ENCODE measurements at places on chromosomes 2 and 18.

- no peak overlapping the region for H3K4me3 ChIP-seq
- H3K27me3 ChIP-seq = no peaks in the 10 kb centered on the region
- H3K36me3 ChIP-seq = no peaks in the 10 kb centered on the region
- H3K27ac ChIP-seq = no peak overlapping the region
- DNase-seq = no peak
Observed at GRCh38 chr2:119741001-119741400, 18.7 kb upstream of the PTPN4 start.

GRCh38 chr18:29156531-29156930 lies 979.6 kb upstream of the CDH2 start:
- H3K4me3 ChIP-seq = no peak overlapping the region
- no peak for DNase-seq
- H3K4me1 ChIP-seq = no peaks in the 10 kb centered on the region
- no peak overlapping the region for H3K27ac ChIP-seq
- H3K27me3 ChIP-seq = no peaks in the 10 kb centered on the region

DNA sequence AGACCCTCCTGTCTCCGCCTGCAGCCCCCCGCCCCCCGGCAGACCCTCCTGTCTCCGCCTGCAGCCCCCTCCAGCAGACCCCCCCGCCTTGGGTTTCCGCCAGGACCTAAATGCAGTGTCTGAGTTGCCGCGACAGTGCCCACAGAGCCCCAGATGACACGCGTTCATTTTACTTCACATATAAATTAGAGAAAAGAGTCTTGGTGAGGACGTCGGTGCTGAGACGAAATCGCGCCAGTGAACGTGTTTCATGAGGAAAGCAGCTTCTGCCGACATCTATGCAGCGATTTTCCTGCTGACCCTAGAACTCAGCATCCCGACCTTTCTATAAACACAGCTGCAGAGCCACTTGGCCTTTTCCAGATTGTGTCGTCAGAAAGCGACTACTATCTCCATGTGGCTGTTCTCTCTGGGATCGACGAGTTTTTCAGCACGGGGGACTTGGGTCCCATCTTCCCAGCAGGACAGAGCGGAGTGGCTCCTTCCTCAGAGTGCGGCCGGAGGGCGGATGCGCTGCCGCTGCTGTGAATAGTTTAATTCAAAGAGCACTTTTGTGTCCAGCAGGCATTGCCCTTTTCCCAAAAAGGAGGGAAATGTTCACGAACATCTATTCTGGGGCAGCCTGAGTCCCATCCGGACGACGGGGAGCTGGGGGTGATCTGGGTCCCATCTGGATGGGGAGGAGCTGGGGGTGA lies 136.7 kb downstream of the NFATC1 start:
- H3K27me3 ChIP-seq = no peaks in the 10 kb centered on the region
- H3K27ac ChIP-seq = no peak overlapping the region
- no peaks in the 10 kb centered on the region for H3K4me1 ChIP-seq

DNA sequence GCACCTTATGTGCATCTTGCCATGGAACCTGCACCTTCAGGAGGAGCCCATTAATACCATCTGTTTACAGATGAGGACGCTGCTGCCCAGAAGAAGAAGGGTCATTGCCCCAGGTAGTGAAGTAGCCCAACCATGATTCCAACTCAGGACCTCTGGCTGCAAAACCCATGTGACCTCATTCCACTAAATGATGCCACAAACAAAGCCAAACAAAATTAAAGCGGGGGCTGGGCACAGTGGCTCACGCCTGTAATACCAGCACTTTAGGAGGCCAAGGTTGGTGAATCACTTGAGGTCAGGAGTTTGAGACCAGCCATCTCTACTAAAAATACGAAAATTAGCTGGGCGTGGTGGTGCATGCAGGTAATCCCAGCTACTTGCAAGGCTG lies 202.1 kb downstream of the EIPR1 start:
- no peaks in the 10 kb centered on the region for H3K27me3 ChIP-seq
- no peak overlapping the region for H3K27ac ChIP-seq
- DNase-seq = no peak
- H3K4me3 ChIP-seq = no peak overlapping the region
- no peaks in the 10 kb centered on the region for H3K36me3 ChIP-seq

- peak; percentile 66 for DNase-seq
- peaks cover 11% of the 10 kb centered on the region for H3K4me1 ChIP-seq
- no peaks in the 10 kb centered on the region for H3K36me3 ChIP-seq
- no peaks in the 10 kb centered on the region for H3K27me3 ChIP-seq
- H3K4me3 ChIP-seq = no peak overlapping the region
- H3K27ac ChIP-seq = no peak overlapping the region
Observed at GRCh38 chr2:20604951-20605381, 45.9 kb downstream of the HS1BP3 start.

DNA sequence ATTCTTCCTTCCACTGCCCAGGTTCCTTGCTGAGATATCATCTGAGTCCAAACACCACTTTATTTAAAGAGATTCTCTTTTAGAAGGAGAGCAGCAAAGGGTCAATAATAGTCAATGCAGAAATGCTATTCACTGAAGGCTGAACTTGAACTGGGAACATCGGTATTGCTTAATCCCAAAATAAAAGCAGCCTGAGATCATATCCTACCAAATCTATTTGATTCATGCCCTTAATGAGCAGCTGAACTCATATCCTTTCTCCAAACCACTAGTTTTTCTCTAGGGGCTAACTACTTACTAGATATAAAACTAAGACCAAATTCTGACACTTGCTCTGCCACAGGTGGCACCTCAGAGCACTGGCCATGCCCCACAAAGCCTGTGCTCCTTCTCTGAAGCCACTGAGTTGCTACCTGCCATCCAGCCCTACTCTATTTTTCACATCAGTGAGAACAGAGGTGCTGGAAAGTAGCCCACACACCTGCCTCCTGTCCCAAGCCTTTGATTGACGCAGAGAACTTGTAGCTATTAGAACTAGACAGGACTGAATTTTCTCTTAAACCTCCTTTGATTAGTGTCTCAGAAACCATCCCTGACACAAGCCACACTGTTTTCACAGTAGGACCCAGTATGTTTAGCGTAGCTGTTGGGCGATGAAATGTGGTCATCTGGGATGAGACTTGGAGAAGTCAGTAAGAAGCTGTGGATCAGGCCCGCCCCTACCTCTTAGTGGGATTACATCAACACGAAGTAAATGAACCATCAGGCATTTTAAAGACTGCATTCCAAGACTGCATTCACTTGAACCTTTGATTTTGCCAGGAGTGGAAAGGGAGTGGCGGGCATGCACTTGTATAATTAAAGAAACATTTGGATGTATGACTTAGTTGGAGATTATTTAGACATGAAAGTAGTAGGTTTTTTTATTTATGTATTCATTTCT lies 124.3 kb downstream of the RBMS1 start:
- no peak overlapping the region for H3K27ac ChIP-seq
- no peak overlapping the region for H3K4me3 ChIP-seq
- DNase-seq = no peak
- H3K36me3 ChIP-seq = peaks cover 4% of the 10 kb centered on the region

GRCh38 chr2:210503725-210504191 lies 27.2 kb upstream of the LANCL1 start:
- no peak overlapping the region for H3K27ac ChIP-seq
- no peaks in the 10 kb centered on the region for H3K36me3 ChIP-seq
- peak overlapping the region; percentile 30 for H3K4me3 ChIP-seq
- no peaks in the 10 kb centered on the region for H3K4me1 ChIP-seq
- DNase-seq = no peak

DNA sequence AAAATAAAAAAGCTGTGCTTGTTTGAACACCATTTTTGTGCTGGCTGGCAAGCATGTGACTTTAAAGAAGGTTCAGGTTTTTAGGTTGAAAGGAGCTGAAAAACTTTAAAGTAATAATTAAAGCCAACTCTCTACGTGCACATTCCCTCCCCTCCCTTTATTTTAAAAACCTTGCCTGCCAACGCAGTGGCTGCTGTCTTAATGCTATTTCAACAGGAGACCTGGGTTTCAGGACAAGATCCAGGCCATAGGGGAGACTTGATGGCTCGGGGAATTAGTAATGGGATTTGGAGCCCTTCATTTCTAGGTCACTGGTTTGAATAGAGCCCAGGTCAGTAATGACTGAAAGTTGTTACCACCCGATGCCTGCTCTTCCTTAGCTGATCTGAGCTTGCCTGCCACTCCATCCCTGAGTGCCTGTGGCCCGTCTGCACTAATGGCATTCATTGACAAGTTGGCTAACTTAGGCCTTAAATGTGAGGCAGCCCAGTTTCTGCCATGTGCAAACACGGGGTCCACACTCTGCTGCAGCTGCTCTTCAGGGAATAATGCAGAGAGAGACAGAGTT lies 1233.2 kb upstream of the ZEB2 start:
- H3K27me3 ChIP-seq = no peaks in the 10 kb centered on the region
- DNase-seq = no peak
- no peak overlapping the region for H3K4me3 ChIP-seq

GRCh38 chr2:196130039-196130825 lies 41.1 kb downstream of the STK17B start:
- H3K4me1 ChIP-seq = peaks cover 8% of the 10 kb centered on the region
- H3K36me3 ChIP-seq = peaks cover 4% of the 10 kb centered on the region
- no peak overlapping the region for H3K27ac ChIP-seq
- no peak overlapping the region for H3K4me3 ChIP-seq

DNA sequence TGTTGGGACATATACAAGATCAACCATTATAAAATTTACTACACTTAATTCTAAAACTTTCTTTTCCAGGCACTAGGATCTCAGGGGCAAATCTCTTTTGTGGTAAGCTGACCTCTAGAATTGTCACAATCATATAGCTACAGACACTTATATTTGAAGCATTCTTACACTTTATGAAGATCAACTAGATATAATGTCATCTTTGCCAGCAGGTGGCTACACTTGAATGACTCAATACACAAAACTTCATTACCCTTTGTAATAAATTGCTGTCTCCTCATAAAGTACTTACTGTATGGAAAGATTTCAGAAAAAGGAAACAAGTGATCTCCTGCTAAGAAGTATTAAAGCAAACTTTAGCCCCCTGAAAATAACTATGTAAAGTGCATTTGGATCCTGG lies 77.8 kb downstream of the RDH14 start:
- H3K27me3 ChIP-seq = no peaks in the 10 kb centered on the region
- no peaks in the 10 kb centered on the region for H3K4me1 ChIP-seq
- H3K27ac ChIP-seq = no peak overlapping the region
- DNase-seq = no peak
- H3K4me3 ChIP-seq = no peak overlapping the region
- H3K36me3 ChIP-seq = no peaks in the 10 kb centered on the region

- H3K4me1 ChIP-seq = no peaks in the 10 kb centered on the region
- no peaks in the 10 kb centered on the region for H3K36me3 ChIP-seq
- H3K4me3 ChIP-seq = no peak overlapping the region
Observed at GRCh38 chr2:179019260-179019659, 30.7 kb downstream of the CCDC141 start.

DNA sequence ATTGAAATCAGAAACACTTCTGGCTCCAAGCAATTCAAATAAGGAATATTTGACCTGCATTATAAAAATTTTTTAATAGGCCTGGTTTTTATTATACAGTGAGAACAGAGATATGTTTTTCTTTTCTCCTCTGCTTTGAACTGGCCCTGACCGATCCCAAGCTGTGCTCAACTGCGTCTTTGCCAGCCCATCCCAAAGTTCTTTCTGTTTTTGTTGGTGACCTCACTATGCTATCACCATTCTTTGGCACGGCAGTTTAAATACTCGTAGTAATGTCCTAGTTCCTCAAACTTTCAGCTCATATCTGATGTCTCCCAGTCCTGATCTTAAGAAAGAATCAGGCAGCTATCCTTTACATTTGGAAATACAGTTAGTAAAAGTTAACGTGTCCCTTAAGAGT lies 42.3 kb upstream of the NETO1 start:
- no peak overlapping the region for H3K4me3 ChIP-seq

- no peaks in the 10 kb centered on the region for H3K27me3 ChIP-seq
- no peak overlapping the region for H3K4me3 ChIP-seq
- H3K4me1 ChIP-seq = no peaks in the 10 kb centered on the region
Observed at GRCh38 chr2:185473838-185474237, 264.8 kb upstream of the FSIP2 start.

DNA sequence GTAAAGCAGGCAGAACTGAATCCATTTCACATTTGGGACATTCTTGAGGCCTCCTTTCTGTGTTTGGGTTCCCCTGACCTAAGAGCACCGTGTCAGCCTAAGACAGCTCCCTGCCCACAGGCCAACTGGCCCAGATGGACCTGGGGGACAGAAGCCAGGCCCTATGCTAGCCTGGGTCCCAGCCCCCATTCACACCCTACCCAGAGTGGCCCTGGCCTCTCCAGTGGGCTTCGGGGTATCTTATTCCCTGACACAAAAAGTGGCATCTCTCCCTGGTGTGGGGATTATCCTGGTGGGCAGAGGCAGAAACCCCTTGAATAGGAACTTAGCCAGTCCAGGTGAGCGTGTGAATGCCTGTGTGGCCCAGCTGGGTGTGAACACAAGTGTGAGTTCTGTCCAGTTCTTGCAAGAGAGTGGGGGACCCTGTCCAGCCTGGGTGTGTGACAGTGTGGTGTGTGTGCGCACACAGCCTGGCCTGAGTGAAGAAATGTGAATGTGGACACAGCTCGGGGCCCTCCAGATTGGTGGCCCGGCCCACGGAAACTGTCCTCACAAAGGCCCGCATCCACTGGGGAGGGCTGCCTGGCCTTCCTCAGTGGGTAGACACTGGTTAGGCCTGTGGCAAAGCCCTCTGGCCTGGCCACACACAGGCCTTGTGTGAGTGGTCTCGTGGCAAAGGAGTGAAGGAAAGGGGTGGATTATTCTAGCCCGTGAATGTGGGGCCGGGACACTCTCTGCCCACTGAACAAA lies 63.0 kb upstream of the HAAO start:
- H3K4me3 ChIP-seq = no peak overlapping the region
- H3K27ac ChIP-seq = peak overlapping the region; percentile 80
- H3K27me3 ChIP-seq = no peaks in the 10 kb centered on the region
- no peaks in the 10 kb centered on the region for H3K36me3 ChIP-seq

DNA sequence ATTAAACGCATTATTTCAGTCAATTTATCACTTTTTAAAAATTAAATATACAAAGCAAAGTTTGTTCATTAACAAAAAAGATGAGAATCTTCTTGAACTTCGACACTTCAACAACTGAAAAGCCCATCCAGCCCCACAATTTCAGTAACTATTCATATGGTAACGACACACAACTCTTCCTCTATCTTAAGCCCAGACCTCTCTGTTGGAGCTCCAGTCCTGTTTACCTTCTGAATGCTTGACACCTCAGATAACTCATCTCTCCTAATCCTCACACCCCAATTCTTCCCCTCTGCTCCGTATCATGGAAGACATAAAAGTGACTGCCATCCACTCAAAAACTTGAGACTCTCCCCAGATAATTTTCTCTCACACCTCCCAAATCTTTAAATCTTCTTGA lies 12.6 kb downstream of the USP37 start:
- H3K27me3 ChIP-seq = no peaks in the 10 kb centered on the region
- H3K27ac ChIP-seq = no peak overlapping the region
- H3K4me3 ChIP-seq = no peak overlapping the region
- DNase-seq = no peak

- H3K4me3 ChIP-seq = no peak overlapping the region
- DNase-seq = no peak
- H3K27me3 ChIP-seq = no peaks in the 10 kb centered on the region
- H3K36me3 ChIP-seq = no peaks in the 10 kb centered on the region
- H3K27ac ChIP-seq = no peak overlapping the region
- H3K4me1 ChIP-seq = peaks cover 3% of the 10 kb centered on the region
Observed at GRCh38 chr2:191048073-191048472, 34.1 kb upstream of the STAT1 start.
